ENCODE measurements at places on chromosomes 1 and 21. TPM values are rescaled to one million over a fixed set of nuclear protein-coding genes. Genes with fewer than 3 reads are reported as not detected.

The CD84 gene
- not detected for total RNA-seq

DNA sequence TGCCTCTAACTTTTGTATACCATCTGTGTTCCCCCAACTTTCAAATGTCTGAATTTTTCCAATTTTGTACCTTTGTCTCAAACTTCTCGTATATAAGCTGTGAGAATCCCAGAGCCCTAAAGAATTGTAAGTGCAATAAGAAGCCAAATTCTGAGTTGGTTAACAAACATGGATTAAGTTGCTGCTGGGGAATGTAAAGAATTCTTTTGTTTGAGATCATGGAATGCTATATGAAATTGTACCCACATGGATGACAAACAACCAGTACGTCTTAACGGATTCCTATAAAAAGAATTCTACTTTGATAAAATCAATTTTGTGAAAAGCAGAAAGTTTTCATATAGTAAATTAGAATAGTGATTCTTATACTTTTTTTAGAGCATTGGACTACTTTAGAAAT is 72.4 kb upstream of the CYP2J2 start:
- DNase-seq = no peak

DNA sequence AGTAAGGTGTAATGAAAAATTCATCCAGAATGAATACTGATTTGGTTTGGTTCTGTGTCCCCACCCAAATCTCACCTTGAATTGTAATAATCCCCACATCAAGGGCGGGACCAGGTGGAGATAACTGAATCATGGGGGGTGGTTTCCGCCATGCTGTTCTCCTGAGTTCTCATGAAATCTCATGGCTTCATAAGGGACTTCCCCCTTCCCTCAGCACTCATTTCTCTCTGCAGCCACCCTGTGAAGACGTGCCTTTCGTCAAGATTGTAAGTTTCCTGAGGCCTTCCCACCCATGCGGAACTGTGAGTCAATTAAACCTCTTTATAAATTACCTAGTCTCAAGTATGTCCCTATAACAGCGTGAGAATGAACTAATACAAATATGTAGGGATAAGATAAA is 5.5 kb upstream of the SYNJ1 start:
- no peak for DNase-seq

The ATF3 gene
- 12.9 TPM for total RNA-seq

DNA sequence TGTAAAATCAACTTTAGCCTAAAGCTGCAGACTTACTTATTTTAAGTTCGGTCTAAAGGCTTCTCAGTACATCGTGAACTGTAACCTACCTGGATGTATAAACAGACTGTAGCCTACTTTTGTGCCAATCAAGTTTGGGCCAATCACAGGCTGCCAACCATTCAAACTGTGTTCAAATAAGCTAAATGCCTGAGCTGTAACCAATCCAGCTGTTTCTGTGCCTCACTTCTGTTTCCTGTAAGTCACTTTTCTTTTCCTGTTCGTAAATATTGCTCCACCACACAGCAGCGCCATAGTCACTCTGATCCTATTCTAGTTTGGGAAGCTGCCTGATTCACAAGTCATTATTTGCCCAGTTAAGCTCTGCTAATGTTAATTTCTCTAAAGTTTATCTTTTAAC is 37.5 kb upstream of the SLAMF9 start:
- peak; percentile 17 for DNase-seq

DNA sequence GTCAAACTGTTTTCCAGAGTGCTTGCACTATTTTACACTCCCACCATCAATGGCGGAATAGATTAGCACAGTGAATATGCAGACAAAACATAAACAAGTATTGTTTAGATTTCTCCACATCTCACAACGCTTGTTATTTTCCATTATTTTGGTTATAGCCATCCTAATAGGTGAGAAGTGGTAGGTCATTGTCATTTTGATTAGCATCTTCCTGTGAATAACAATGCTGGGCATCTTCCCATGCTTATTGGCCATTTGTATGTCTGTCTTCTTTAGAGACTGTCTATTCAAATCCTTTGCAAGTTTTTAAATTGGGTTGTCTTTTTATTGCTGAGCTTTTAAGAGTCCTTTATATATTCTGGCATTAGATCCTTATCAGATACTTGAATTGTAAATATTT is 54.7 kb downstream of the LRRC71 start:
- no peak for DNase-seq

The CHAF1B gene
- total RNA-seq = 3.9 TPM

The GJA8 gene
- not detected for total RNA-seq

GRCh38 chr21:39581414-39581813 is 31.3 kb upstream of the B3GALT5 start:
- DNase-seq = no peak

The TFAP2E gene
- 0.32 TPM for total RNA-seq

GRCh38 chr1:89087241-89087640 is 22.2 kb upstream of the GBP1 start:
- DNase-seq = no peak

The SLC25A33 gene
- 6.5 TPM for total RNA-seq

DNA sequence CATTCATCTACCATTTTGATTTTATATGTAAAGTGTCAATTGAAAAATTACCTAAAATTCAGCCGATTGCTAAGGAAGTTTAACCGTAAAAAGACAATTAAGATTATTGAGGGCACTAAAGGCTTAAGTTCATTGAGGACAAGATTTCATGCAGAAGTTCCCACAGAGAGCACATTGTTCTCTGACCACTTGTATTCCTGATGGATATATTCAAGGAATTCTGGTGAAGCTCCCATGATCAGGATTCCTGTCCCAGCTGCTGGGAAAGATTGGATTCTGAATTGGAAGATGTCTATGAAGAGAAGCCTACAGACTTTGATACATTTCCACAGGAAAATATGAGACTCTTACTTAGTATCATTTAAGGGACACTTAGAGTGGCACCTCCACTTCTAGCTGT is 209.2 kb upstream of the KCTD3 start:
- DNase-seq = no peak

- no peak for DNase-seq
Observed at GRCh38 chr1:114215436-114215835, 61.8 kb upstream of the SYT6 start.

- DNase-seq = peak; percentile 80
Observed at GRCh38 chr1:229221106-229222019, 49.5 kb upstream of the RAB4A start.

DNA sequence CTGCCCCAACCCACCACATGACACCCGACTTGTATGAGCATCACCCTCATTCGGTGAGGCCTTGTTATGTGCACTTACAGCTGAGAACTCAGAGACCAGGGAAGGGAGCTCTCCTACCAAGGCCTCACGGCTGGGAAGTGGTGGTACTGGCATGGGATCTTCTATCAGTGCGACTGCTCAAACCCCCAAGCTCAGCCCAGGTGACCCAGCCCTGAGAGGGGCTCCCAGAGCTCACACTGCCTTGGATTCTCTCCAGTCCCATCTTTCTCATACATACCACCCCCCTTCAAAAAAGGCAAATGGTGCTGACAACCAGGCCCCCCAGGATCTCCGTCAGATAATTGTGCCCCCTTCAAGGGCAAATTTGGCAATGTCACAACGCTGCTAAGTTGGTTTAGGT is 777 bp upstream of the PLA2G2F start:
- no peak for DNase-seq

- DNase-seq = no peak
Observed at GRCh38 chr1:54274448-54274847, 74.5 kb downstream of the MRPL37 start.

The AUNIP gene
- total RNA-seq = 3.5 TPM

Data from fibroblast of villous mesenchyme (primary cell).